Sigmoid colon (tissue), 7 donors: ENCODE measurements at places on chromosomes 16 and 17. TPM values are rescaled to one million over a fixed set of nuclear protein-coding genes. Genes with fewer than 3 reads are reported as not detected.

The UTS2R gene
- polyA plus RNA-seq: not detected

The EMC8 gene
- polyA plus RNA-seq: 13.8 TPM

The TEKT3 gene
- not detected for polyA plus RNA-seq

The BEAN1 gene
- polyA plus RNA-seq: not detected

The SEPTIN1 gene
- polyA plus RNA-seq: 1.2 TPM

The CNGB1 gene
- polyA plus RNA-seq: 0.70 TPM

The RAB26 gene
- 16.2 TPM for polyA plus RNA-seq

The CRHR1 gene
- not detected for polyA plus RNA-seq

The ALDH3A1 gene
- 3.0 TPM for polyA plus RNA-seq

The HSD11B2 gene
- 353 TPM for polyA plus RNA-seq

The KRT20 gene
- 2,181 TPM for polyA plus RNA-seq

The MEIOB gene
- polyA plus RNA-seq: 0.10 TPM

The KRT31 gene
- not detected for polyA plus RNA-seq

The AGRP gene
- not detected for polyA plus RNA-seq

The PIMREG gene
- polyA plus RNA-seq: 2.5 TPM

The KRT13 gene
- polyA plus RNA-seq: 54.1 TPM

The HBA1 gene
- not detected for polyA plus RNA-seq

The MARCHF10 gene
- not detected for polyA plus RNA-seq

The NDUFB10 gene
- 369 TPM for polyA plus RNA-seq

The PRAC1 gene
- 388 TPM for polyA plus RNA-seq

The KCNAB3 gene
- 5.5 TPM for polyA plus RNA-seq

The EPX gene
- 0.03 TPM for polyA plus RNA-seq

The ATP2A1 gene
- polyA plus RNA-seq: not detected

The TGFB1I1 gene
- polyA plus RNA-seq: 31.2 TPM

The DHRS7C gene
- not detected for polyA plus RNA-seq

The LYRM1 gene
- 34.8 TPM for polyA plus RNA-seq

The LHX1 gene
- polyA plus RNA-seq: not detected

The METRN gene
- 31.8 TPM for polyA plus RNA-seq

The SPN gene
- polyA plus RNA-seq: 0.60 TPM

The TP53TG3C gene
- not detected for polyA plus RNA-seq

The CCL2 gene
- polyA plus RNA-seq: 50.5 TPM

The JPH3 gene
- polyA plus RNA-seq: 0.90 TPM

The FBXW10B gene
- polyA plus RNA-seq: not detected

The FNDC8 gene
- not detected for polyA plus RNA-seq

The MPRIP gene
- 113 TPM for polyA plus RNA-seq

The PPY gene
- not detected for polyA plus RNA-seq

The CIITA gene
- polyA plus RNA-seq: 53.9 TPM

The RMI2 gene
- polyA plus RNA-seq: 8.1 TPM

The HS3ST6 gene
- polyA plus RNA-seq: 0.09 TPM

The TCAP gene
- polyA plus RNA-seq: 3.0 TPM

The LLGL1 gene
- polyA plus RNA-seq: 2.8 TPM

The STAC2 gene
- 0.47 TPM for polyA plus RNA-seq

The CEMP1 gene
- polyA plus RNA-seq: 0.90 TPM

The KCNG4 gene
- polyA plus RNA-seq: not detected

The C1QTNF1 gene
- polyA plus RNA-seq: 1.4 TPM

The TMEM100 gene
- polyA plus RNA-seq: 7.1 TPM

The PYDC1 gene
- not detected for polyA plus RNA-seq

The SPAG9 gene
- polyA plus RNA-seq: 21.6 TPM

The C17orf67 gene
- not detected for polyA plus RNA-seq

The TMIGD1 gene
- 97.8 TPM for polyA plus RNA-seq

The CD19 gene
- 1.4 TPM for polyA plus RNA-seq

The G6PC1 gene
- not detected for polyA plus RNA-seq

The TBX2 gene
- 5.3 TPM for polyA plus RNA-seq

The STUB1 gene
- 122 TPM for polyA plus RNA-seq

The EPN3 gene
- 31.7 TPM for polyA plus RNA-seq

The ITGB3 gene
- polyA plus RNA-seq: 0.69 TPM

The SPDYE4 gene
- not detected for polyA plus RNA-seq

The HIC1 gene
- 5.1 TPM for polyA plus RNA-seq

The KRT26 gene
- polyA plus RNA-seq: not detected
